ENCODE measurements at places on chromosomes 11 and 22. TPM values are rescaled to one million over a fixed set of nuclear protein-coding genes. Genes with fewer than 3 reads are reported as not detected.

CALCA gene
- total RNA-seq, result not detected

BAIAP2L2 gene
- total RNA-seq, result 1.5 TPM

OR51B5 gene
- total RNA-seq, result not detected

SEC14L2 gene
- 14.1 TPM for total RNA-seq

PNPLA3 gene
- 23.7 TPM for total RNA-seq

CARD16 gene
- total RNA-seq, result 9.0 TPM

MRGPRX4 gene
- not detected for total RNA-seq

SCUBE2 gene
- total RNA-seq, result 36.0 TPM

CFAP300 gene
- total RNA-seq, result 2.7 TPM

OR52H1 gene
- not detected for total RNA-seq

CREBZF gene
- 32.7 TPM for total RNA-seq

MAPK8IP2 gene
- 4.0 TPM for total RNA-seq

MFRP gene
- total RNA-seq, result not detected

TEX54 gene
- not detected for total RNA-seq

KCTD14 gene
- 3.7 TPM for total RNA-seq

MYBPC3 gene
- 0.21 TPM for total RNA-seq

APOBEC3G gene
- total RNA-seq, result 0.45 TPM

FREY1 gene
- 1.7 TPM for total RNA-seq

ABCG4 gene
- 1.1 TPM for total RNA-seq

MMP1 gene
- not detected for total RNA-seq

RCOR2 gene
- total RNA-seq, result 0.34 TPM

CSNK1E gene
- 246 TPM for total RNA-seq

DDI1 gene
- total RNA-seq, result not detected

UCP3 gene
- 6.6 TPM for total RNA-seq

OR5B3 gene
- not detected for total RNA-seq

KDM4F gene
- total RNA-seq, result not detected

CD3G gene
- 0.73 TPM for total RNA-seq

SHISAL1 gene
- total RNA-seq, result 0.26 TPM

RASGRP2 gene
- total RNA-seq, result 7.2 TPM

NAALAD2 gene
- total RNA-seq, result 9.2 TPM

SLC22A25 gene
- total RNA-seq, result not detected

Data from suprapubic skin (tissue), 4 donors.